Ecto neural progenitor cell (in vitro differentiated cells): ENCODE measurements at places on chromosomes 4 and X.

DNA sequence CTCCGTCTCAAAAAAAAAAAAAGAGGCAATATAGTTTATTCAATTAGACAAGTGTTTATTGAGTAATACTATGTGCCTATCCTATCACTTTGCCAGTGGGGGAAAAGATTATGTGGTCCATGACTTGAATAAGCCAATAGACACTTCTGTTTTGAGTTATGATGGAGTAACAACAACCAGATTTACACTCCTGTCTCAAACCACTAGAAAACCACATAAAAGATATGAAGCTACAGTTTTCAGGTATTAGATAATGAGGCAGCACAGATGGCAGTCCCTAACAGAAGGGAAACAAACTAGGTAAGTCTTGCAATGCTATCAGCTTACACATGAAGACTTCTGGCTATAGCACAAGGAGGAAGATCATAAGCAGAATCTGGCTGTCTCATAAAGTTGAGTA lies 22.5 kb downstream of the NFXL1 start:
- DNase-seq, result no peak

DNA sequence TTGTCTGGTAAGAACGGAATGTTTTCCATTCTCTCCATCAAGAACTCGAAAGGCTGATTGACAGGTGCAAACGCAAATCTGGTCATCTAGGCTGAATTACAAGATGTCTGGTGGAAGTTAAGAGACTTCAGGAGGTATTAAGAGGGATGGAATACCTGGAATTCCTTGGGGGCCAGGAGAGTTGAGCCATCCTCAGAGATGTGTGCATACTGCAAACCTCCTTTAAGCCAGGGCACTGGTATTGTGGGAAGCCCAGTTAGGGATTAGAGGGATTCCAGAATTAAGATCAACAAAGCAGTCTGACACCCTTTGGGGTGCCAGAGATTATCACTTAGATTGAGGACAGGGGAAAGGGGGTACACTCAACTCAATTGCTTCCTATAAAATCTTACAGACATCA lies 151.4 kb downstream of the VCX3A start:
- no peak for DNase-seq

DNA sequence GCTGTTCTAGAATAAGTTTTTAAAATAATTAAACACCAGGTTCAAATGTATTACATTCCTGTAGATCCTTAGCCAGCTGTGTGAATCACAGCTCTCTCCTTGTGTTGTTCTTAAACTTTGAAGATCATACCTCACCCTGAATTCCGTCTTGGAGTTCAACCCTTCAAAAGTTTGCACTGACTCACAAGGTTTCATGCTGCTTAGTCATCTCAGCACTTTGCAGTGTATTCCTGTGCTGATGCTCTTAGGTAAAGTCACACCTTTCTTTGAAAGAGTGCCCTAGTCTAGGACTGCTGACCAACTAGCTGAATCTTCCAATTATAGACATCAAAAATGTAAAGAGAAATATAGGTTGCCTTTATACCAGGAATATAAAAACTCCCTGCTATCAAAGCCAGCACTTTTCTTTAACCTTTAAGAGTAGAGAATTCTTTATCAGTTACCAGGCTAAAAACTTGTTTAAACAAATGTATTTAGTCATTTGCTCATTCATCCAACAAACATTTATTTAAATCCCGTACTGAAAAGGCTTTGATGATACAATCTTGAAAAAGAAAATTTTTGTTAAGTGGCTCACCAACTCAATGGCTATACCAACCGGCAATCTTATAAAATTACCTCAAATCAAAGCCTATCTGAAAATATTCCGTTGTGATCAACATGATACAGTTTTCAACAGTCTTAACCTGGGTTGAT lies 169.7 kb downstream of the RAP1GDS1 start:
- no peak for DNase-seq

- peak; percentile 86 for DNase-seq
Observed at GRCh38 chr4:7761720-7762119, 177.9 kb downstream of the AFAP1 start.

DNA sequence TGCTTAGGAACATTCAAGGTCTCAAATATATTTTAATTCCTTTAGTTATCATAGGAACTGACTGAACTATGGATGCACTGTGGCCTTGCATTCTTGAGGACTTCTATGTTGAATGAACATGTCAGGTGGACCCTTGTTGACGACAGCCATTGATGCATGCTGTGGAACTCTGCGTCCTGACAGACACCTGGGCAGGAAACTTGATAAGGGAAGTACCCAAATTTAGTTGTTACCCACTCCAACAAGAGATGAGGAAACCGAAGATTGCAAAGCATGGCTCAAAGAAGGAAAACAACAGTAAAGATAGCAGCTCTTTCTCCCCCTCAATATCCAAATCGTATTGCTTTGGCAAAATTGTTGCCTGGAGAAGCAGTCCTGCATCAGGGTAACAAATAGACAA lies 540.0 kb upstream of the NR3C2 start:
- DNase-seq, result no peak

- DNase-seq, result no peak
Observed at GRCh38 chr4:94721310-94721709, 36.4 kb upstream of the BMPR1B start.

DNA sequence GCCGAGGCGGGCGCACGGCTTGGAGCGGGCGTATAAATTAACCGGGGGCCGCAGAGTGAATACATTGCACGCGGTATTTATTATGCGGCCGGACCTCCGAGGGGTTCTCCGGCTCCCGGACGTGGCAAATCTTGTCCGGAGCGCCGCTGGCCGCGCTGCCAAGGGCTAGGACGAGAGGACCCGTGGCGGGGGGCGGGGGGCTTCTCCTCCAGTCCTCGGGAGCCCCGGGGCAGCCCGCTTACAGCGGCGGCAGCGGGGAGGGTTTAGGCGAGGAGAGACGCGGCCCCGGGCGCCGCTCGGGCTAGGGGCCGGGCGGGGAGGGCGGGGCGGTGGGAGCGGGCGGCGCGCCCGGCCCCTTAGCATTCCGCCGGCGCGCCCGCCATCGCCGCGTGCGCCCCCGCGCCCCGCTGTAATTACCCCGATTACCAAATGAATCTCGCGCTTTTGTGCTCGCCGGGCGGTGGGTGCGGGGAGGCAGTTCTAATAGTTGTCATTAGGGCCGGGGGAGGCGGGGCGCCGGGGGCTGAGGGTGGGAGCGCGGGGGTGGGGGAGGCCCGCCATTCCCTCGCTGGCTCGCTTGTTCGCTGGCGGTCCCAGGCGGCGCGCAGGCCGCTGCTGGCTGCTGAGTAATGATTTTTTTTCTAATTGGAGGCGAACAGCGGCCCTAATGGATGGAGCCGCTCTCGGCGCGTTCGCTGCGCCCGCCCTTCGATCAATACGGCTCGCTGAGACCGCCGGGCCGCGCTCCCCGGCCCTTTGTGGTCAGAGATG lies 276.6 kb downstream of the BCOR start:
- DNase-seq, result peak; percentile 81

GRCh38 chrX:8036914-8037313 lies 109.7 kb upstream of the PNPLA4 start:
- DNase-seq, result no peak

DNA sequence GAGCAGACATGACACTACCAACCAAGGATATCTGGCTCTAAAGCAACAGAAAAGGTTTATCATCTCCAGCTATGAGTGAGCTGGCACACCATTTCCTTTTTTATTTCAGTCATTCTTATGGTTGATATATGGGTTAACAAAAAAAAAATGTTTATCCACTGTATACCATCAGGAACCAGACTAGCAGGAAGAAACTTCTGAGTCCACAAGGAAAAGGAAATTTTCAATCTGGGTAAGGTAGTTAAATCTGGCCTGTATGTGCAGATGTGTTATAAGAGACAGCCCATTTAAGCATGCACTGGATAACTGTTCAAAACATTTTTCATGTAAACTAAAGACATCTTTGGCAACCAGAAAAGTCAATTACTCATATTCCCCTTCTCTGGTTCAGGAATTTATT lies 35.0 kb downstream of the AMMECR1 start:
- no peak for DNase-seq

DNA sequence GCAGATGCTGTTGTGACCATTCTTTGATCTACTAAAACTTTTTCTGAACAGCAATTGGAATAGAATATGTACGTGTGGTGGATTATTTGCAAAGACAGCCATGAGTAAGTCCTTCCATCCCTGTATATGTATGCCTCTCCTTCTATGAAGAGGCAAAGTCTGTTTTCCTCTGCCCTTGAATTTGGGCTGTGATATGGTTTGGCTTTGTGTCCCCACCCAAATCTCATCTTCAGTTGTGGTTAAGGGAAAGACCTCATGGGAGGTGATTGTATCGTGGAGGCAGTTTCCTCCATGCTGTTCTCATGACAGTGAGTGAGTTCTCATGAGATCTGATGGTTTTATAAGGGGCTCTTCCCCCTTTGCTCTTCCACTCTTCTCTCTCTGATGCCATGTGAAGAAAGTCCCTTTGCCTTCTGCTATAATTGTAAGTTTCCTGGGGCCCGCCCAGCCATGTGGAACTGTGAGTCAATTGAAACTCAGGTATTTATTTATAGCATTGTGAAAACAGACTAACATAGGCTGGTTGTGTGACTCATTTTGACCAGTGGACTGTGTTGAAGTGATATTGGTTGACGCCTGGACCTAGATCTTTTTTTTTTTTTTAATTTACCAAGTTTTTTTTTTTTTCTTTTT lies 108.3 kb upstream of the CAMK2D start:
- no peak for DNase-seq
